Mammary epithelial cell (primary cell): ENCODE measurements at places on chromosomes 7 and 10. TPM values are rescaled to one million over a fixed set of nuclear protein-coding genes. Genes with fewer than 3 reads are reported as not detected.

Gene SPDYE6
- not detected in 2 replicates for total RNA-seq

Gene AKR1D1
- total RNA-seq: not detected

Gene CYP26C1
- not detected for total RNA-seq

Gene MAT1A
- total RNA-seq: 0.27 TPM in 1 of 2 replicates, not detected in the other

Gene IFIT1B
- not detected in 2 replicates for total RNA-seq

Gene NUDT13
- 1.3 TPM for total RNA-seq

Gene NKX6-2
- total RNA-seq: not detected

Gene GALNT11
- total RNA-seq: 17.8 and 28.4 TPM in 2 replicates

Gene GATAD1
- 26.2 TPM for total RNA-seq

Gene CALCR
- total RNA-seq: not detected in 2 replicates

Gene GPR15LG
- not detected in 2 replicates for total RNA-seq

Gene ZYX
- total RNA-seq: 68.3 TPM

Gene COBL
- total RNA-seq: not detected in 2 replicates

Gene CTNNA3
- not detected for total RNA-seq

Gene TSPAN13
- total RNA-seq: 7.5 and 15.3 TPM in 2 replicates

Gene BCL7B
- 57.8 and 65.3 TPM in 2 replicates for total RNA-seq

Gene PLCE1
- 2.2 TPM for total RNA-seq

Gene C10orf90
- total RNA-seq: 0.17 TPM

Gene MYPN
- total RNA-seq: 3.0 TPM

Gene ZNF467
- 0.17 TPM for total RNA-seq

Gene EMX2
- not detected for total RNA-seq
